ENCODE measurements at places on chromosomes 11 and 22. TPM values are rescaled to one million over a fixed set of nuclear protein-coding genes. Genes with fewer than 3 reads are reported as not detected.

GRCh38 chr11:44854741-44855492 is 95.8 kb downstream of the TP53I11 start:
- peak; percentile 45 for ATAC-seq

DNA sequence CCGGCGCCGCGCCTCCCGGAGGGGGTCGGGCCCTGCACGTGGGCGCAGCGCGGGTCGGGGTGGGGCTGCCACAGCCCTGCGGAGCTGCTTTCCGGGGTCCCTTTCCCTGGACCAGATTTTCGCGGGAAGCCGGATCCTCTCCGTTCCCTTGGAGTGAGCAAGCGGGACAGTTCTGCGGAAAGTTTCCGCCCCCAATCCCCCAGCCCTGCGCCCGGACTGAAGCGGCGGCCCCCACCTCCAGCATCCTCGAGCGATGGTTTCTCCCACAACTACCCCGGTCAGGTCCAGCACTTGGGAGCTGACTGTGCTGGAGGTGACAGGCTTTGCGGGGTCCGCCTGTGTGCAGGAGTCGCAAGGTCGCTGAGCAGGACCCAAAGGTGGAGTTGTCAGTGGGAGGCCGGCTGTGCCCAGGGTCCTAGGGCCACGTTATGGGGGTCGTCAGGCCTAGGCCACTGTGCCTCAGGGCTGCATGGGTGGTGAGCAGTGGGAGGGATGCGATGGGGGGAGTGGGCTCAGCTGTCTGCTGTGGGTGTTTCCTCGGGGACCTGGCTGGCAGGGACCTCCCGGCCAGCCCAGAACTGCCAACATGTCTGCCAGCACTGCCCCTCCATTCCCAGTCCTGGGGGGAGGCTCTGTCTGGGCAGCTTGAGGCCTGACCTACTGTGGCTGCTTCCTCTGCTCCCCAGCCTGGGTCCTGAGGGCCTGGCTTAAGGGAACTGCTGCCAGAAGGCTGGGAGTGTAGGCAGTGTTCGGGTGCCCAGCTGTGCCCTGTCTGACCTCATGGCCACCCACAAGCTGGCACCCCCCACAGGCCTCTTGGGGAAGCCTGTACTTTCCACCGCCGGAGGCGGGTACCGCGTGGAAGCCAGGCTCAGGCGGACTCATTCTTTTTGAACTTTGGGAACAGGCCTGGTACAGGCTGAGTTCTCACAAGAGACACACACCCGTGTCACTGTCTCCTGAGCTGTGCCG is 726 bp downstream of the ST3GAL4 start:
- peak; percentile 14 for ATAC-seq

GRCh38 chr22:45271667-45272201 is 13.0 kb upstream of the UPK3A start:
- no peak for ATAC-seq

FIBIN gene
- total RNA-seq = not detected

- no peak for ATAC-seq
Measured at GRCh38 chr11:69828971-69829344, 9.7 kb upstream of the FGF3 start.

DNA sequence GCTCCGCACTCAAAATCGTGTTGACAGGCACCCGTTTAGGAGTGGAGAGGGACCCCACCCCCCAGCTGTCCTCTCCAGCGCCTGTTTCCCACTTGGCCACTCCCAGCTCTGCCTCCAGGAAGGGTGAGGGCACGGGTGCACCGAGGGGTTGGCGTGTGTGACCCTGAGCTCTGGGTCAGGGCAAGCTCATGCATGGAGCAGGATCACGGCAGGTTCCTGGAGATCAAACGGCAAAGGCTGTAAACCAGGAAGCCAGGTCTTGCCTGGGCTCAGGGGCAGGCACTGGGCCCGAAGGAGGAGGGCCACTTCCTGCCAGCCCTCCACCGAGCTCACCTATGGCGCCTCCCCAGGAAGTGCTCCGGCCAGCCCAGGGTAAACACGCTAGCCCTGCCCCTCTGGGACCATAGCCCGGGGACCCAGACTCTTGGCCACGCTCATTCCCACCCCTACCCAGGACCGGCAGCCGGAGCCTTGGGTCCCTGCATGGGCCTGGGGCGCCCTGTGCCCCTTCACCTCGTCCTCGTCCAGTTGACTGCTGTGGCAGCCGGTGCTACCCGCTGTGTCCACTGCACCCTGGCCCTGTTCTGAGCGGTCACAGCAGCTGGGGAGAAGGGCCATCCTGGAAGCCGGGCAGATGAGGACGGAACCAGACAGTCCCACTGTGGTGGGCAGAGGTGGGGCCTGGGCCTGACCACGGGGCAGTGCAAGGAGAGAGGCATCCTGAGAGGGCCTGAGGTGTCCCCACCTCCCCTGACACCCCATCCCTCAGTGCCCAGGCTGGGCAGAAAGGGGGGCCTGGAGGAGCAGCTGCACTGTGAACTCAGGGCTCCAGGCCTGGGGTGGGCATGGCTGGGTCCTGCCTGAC is 1.0 kb upstream of the EPS8L2 start:
- ATAC-seq = no peak

OR5J2 gene
- total RNA-seq = not detected

DNA sequence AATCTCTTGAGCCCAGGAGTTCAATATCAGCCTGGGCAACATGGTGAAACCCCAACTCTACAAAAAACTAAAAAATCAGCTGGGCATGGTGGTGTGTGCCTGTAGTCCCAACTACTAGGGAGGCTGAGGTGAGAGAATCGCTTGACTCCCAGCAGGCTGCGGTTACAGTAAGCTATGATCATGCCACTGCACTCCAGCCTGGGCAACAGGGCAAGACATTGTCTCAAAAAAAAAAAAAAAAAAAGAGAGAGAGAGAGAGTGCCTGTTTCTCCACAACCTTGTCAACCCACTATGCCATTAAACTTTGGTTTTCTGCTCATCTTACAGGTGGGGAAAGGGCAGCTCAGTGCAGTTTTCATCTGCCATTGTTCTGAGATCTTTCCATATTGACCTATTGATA is 5.1 kb downstream of the FOLR3 start:
- ATAC-seq = peak; percentile 21

ACR gene
- not detected for total RNA-seq

DNA sequence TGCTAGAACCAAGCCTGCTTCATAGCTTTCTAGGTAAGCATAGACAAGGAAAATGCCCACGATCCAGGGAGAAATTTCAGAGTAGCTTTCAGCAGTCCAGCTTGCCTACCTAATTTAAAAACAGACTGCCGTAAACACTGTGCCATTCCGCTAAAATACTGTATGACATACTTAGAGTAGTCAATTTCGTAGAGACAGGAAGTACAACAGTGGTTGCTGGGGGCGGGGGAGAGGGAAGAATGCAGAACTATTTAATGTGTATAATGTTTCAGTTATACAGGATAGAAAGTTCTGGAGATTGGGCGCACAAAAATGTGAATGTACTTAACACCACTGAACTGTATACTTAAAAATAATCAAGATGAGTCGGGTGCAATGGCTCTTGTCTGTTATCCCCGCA is 56.7 kb downstream of the C11orf58 start:
- peak; percentile 44 for ATAC-seq

HTR3B gene
- not detected for total RNA-seq

GRCh38 chr22:24697172-24697571 is 77.3 kb downstream of the PIWIL3 start:
- ATAC-seq = no peak

GRCh38 chr11:74320538-74320937 is 9.1 kb upstream of the P4HA3 start:
- ATAC-seq = no peak

DNA sequence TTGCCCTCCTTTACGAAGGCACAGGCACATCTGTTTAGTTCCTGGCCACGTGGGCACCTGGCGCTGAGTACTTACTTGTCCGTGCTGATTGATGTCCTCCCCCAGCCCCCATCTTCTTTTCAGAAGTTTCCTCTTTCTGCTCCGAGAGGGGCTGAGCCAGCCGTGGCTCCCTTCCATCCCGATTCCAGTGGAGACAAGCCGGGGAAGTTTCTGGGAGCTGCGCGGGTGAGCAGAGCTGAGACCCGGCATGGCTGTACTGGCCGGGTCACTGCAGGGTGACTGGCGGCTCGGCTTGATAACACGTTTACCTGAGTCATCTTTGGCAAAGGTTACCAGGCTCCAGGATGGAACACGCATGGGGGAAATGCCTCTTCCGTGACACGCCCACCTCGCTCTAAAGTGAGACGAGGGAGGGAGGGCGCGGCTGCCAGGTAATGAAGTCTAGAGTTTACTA is 45.4 kb upstream of the ATXN10 start:
- ATAC-seq = no peak

DNA sequence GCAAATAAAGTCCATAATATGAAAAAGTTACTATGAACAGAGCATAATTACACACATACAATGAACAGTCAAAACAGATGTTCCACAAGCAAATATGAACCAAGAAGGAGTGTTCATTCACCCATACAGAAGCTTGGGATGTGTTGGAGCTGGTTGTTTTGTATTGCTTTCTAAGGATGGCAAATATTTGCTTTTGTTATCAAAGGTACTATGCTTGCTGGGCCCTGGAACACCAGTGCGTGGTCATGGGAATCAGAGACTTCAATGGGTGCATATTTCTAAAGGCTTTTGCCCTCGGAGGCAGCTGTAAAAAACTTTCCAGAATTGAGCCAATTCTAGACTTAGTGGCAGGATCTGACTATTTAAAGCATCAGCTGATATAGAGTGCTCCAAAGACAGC is 85.1 kb downstream of the BARX2 start:
- ATAC-seq = no peak

DNA sequence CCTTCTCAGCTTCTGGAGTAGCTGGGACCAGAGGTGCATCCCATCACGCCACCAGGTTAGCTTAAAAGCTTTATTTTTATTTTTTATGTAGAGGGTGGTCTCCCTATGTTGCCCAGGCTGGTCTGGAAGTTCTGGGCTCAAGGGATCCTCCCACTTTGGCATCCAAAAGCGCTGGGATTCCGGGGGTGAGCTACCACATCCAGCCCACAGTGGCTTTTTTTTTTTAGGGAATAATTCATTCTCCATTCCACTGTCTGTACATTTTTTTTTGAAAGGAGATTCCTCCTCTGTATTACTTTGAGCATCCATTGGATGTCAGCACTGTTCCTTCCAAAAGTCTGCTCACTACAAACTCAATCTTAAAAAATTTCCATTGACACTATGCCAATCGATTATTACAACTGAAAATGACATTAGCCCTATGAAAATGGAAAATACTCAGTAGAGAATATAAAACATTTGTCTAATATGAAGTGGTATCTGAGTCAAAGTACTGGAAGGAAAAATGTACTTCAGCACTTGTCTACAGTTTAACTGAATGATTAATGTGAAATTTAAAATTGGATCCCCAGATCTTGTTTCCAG is 1.3 kb upstream of the LPXN start:
- no peak for ATAC-seq

CCDC88B gene
- total RNA-seq = 125 TPM

DNA sequence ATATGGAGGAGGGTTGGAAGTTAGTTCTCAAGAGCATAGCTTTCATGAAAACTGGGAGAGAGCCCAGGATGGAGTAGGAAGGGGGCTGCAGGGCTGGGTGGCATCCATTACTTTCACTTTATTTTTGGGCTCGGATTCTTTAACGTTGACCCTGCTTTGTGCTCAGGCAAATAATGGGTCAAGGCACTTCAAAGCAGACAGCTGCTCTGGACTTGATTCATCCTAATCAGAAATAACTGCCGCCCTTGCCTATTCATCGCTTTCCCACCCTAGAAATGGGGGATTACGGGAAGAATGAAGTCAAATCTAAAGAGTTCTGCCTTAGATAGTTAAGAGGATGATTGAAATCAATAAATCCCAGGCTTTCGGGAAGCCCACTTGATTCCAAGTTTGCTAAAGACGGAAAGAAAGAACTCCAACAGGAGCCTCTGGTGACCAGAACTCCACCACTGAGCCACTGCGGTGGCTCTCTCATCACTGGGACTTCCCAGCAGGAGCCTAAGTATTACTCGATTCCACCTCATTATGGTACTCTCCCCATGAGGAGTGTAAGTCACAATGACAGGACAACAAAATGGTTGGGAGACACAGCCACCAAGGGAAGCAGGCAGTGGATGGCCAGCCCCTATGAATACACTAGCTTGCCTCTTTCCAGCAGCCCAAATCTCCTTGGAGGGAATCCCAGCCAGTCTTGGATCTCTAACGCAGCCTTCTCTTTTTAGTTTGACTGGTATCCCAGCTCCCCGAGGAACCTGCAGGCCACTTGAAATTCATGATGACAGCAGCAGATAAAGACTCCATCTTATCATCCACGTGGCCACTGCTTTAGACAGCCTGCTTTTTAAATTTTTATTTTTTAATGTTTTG is 815.5 kb downstream of the NTM start:
- ATAC-seq = no peak

GRCh38 chr11:69550846-69551245 is 69.4 kb downstream of the LINC01488 start:
- ATAC-seq = no peak

EIF3M gene
- 349 TPM for total RNA-seq

GRCh38 chr11:113683481-113684046 is 22.5 kb downstream of the TMPRSS5 start:
- ATAC-seq = no peak

GRCh38 chr11:115104851-115105453 is 399.3 kb downstream of the CADM1 start:
- ATAC-seq = no peak

SAA4 gene
- total RNA-seq = not detected

GRCh38 chr22:27420817-27421361 is 380.7 kb downstream of the MN1 start:
- no peak for ATAC-seq

DNA sequence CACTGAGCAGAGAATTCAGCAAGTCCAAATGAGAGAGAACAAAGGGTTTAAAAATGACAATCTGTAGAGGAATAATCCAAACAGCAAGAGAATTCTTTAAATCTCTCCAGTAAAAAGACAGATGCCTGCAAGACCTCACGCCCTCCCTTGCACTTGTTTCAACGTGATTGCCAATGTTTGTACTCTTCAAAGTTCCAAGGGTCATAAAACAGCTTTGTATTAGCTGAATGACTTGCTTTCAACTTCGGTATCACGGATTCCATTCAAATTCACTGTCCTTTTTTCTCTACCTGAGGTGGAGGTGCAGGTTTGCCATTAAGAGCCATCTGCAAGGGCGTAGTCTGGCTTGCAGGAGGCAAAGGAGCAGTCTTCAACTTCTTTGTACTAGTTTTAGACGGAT is 41.1 kb upstream of the CHRNA10 start:
- no peak for ATAC-seq

DNA sequence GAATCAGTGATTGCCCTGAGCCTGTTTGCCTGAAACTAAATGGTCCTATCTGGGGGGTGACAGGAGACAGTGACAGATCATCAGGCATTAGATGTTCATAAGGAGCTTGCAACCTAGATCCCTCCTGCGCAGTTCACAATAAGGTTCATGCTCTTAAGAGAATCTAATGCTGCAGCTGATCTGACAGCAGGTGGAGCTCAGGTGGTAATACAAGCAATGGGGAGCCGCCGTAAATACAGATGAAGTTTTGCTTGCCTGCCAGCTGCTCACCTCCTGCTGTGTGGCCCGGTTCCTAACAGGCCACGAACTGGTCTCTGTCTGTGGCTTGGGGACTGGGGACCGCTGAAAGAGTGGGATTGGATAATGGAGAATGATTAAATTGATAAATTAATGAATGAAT is 14.0 kb downstream of the NOX4 start:
- no peak for ATAC-seq

BUD13 gene
- 22.0 TPM for total RNA-seq

GRCh38 chr11:132734217-132734616 is 798.1 kb downstream of the OPCML start:
- peak; percentile 97 for ATAC-seq

PUS3 gene
- total RNA-seq = 13.1 TPM

Measured in activated T-helper 17 cell treated with anti-CD3 and anti-CD28 coated beads, Interleukin-2, amount 50 U/mL, for 72 hours (primary cell).